ENCODE measurements at places on chromosomes 5 and 9. TPM values are rescaled to one million over a fixed set of nuclear protein-coding genes. Genes with fewer than 3 reads are reported as not detected.
A peak's percentile ranks its signal among the peaks of the same experiment; 100 is the strongest.

DNA sequence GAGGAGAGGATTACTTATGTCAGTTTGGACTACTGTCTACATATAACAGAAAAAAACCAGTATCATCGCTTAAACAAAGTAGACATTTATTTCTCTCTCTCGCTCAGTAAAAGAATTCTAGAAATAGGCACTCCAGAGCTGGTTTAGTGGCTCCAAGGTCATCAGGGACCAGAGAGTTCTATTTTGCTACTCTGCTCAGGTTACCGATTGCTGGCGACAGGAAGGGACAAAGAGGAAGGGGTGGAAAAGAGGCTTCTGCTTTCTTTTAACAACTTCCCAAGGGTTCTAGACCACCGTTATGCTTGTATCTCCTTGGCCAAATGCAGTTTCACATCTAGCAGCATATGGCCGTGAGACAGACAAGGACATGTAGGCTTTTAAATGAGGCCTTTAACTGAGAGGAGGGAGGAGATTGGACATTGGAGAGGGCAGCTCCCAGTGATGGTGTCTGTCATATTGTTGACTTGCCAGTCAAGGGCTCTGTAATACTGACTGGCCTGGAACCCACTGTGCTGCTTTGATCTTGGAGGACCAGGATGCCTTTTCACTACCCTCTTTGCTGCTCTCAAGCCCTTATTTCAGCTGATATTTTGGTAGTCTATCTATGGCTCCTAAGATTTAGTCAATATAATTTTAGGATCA, 15.6 kb upstream of the DCP2 start:
- H3K27ac ChIP-seq: peak overlapping the region; percentile 63
- peaks cover 57% of the 10 kb centered on the region for H3K4me1 ChIP-seq
- no peaks in the 10 kb centered on the region for H3K36me3 ChIP-seq
- no peak for DNase-seq
- H3K4me3 ChIP-seq: no peak overlapping the region

- no peaks in the 10 kb centered on the region for H3K4me1 ChIP-seq
- no peak overlapping the region for H3K4me3 ChIP-seq
- no peaks in the 10 kb centered on the region for H3K27me3 ChIP-seq
Measured at GRCh38 chr9:95978106-95978505, 102.6 kb downstream of the ERCC6L2 start.

- H3K4me1 ChIP-seq: no peaks in the 10 kb centered on the region
- H3K27ac ChIP-seq: no peak overlapping the region
- no peak for DNase-seq
- no peaks in the 10 kb centered on the region for H3K27me3 ChIP-seq
- H3K4me3 ChIP-seq: no peak overlapping the region
Measured at GRCh38 chr5:52829664-52830063, 41.9 kb downstream of the ITGA1 start.

GRCh38 chr5:39209924-39210323, 9.4 kb downstream of the FYB1 start:
- no peaks in the 10 kb centered on the region for H3K36me3 ChIP-seq
- H3K27ac ChIP-seq: no peak overlapping the region
- no peak for DNase-seq
- H3K4me1 ChIP-seq: no peaks in the 10 kb centered on the region

GRCh38 chr5:107513337-107514085, 157.2 kb downstream of the EFNA5 start:
- DNase-seq: no peak
- H3K4me3 ChIP-seq: no peak overlapping the region
- H3K27ac ChIP-seq: no peak overlapping the region
- no peaks in the 10 kb centered on the region for H3K4me1 ChIP-seq

- no peak overlapping the region for H3K4me3 ChIP-seq
- no peaks in the 10 kb centered on the region for H3K36me3 ChIP-seq
- H3K4me1 ChIP-seq: no peaks in the 10 kb centered on the region
- no peak overlapping the region for H3K27ac ChIP-seq
Measured at GRCh38 chr5:30846171-30846570, 347.3 kb upstream of the CDH6 start.

DNA sequence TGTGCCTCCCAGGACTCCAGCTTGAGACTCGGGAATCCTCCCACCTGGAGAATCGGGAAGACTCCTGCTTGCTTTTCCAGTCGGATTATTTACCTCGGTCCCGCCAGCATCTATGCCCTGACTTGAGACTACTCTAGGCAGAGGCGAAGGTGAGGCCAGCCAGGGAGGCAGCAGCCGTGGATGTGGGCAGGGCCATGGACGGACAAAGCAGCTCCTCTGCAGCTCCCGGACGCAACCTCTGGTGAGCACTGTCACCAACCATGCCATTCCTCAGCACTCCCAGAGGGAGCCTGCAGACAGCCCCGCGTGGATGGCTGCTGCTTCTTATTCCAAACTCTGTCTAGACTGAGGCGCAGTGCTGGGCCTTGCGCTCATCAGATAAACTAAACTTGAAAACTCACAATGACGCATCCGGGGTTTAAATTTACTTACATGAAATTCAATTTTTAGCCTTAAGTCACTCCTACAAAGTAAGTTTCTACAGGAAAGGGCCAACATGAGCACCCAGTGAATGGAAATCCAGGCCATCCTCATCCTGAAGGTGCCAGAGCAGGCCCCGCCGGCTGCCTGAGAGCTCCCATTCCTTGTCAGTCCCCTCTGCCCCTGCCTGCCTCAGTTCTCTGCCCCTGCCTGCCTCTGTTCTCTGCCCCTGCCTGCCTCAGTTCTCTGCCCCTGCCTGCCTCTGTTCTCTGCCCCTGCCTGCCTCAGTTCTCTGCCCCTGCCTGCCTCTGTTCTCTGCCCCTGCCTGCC, 17.8 kb downstream of the MED10 start:
- no peaks in the 10 kb centered on the region for H3K36me3 ChIP-seq
- H3K4me1 ChIP-seq: no peaks in the 10 kb centered on the region
- H3K27me3 ChIP-seq: peaks cover 18% of the 10 kb centered on the region
- DNase-seq: no peak
- no peak overlapping the region for H3K27ac ChIP-seq
- no peak overlapping the region for H3K4me3 ChIP-seq

DNA sequence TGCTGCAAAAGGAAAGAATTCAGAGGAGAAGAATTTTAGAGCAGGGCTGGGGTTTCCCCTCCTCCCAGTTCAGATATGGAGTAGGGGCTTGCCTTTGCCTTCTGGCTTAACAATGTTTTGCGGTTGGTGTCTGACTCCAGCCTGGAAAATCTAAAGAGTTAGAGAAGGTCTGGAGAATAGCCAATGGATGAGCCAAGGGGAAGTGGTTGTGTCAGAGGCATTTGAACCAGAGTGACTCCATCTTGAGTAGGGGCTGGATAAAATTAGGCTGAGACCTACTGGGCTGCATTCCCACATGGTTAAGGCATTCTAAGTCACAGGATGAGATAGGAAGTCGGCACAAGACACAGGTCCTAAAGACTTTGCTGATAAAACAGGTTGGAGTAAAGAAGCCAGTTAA, 133.7 kb downstream of the DIRAS2 start:
- no peaks in the 10 kb centered on the region for H3K27me3 ChIP-seq
- no peak overlapping the region for H3K4me3 ChIP-seq
- H3K4me1 ChIP-seq: peaks cover 18% of the 10 kb centered on the region
- DNase-seq: no peak
- no peak overlapping the region for H3K27ac ChIP-seq
- H3K36me3 ChIP-seq: no peaks in the 10 kb centered on the region

GRCh38 chr5:17944046-17944445, 309.8 kb downstream of the TAF11L14 start:
- DNase-seq: no peak
- H3K36me3 ChIP-seq: no peaks in the 10 kb centered on the region
- no peaks in the 10 kb centered on the region for H3K4me1 ChIP-seq
- no peak overlapping the region for H3K4me3 ChIP-seq

DNA sequence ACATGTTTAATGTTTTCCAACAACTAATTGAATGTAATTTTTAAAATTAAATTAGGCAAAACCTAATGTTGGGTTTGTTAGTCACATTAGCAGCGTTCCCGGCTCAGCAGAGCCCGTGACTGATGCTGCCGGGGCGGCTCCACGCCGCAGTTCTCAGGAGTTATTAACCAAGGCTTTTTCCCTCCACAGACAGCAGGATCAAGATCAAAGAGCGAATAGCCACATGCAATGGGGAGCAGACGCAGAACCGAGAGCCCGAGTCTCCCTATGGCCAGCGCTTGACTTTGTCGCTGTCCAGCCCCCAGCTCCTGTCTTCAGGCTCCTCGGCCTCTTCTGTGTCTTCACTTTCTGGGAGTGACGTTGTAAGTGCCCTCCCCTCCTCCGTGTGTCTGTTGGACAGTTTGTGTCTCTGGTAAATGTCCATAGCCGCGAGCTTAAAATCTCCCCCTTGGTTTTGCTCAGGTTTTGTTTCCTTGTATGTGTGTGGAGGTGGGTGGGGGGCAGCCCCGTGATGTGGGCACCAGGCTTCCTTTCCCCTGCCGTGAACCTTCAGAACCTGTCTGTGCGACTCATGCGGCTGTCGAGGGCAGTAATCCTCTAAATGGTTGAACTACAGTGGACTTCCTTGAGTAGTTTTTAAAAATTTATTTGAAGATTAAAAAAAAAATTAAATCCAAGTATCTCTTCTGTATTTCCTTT, 37.1 kb downstream of the TENT4A start:
- no peak for DNase-seq
- H3K4me3 ChIP-seq: no peak overlapping the region
- peaks cover 63% of the 10 kb centered on the region for H3K36me3 ChIP-seq
- H3K27ac ChIP-seq: no peak overlapping the region
- no peaks in the 10 kb centered on the region for H3K27me3 ChIP-seq

DNA sequence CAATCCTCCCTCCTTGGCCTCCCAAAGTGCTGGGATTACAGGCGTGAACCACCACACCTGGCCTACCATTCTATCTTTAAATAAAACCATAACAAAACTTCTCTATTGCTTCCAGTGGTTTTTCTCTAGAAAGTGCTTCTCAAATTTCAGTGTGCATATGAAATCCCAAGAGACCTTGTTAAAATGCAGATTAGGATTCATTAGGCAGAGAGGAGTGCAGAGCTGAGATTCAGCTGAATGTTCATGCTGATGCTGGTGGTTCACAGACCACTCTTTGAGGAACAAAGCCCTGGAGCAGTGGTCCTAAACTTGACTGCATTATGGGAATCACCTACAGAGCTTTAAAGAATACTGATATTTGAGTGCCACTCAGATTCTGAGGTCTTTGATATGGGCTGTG, 28.2 kb downstream of the CARD6 start:
- no peaks in the 10 kb centered on the region for H3K27me3 ChIP-seq
- H3K36me3 ChIP-seq: no peaks in the 10 kb centered on the region
- DNase-seq: no peak
- 0 out of 2 replicates have a peak, but pooled peaks cover 6% of the 10 kb centered on the region for H3K4me1 ChIP-seq

DNA sequence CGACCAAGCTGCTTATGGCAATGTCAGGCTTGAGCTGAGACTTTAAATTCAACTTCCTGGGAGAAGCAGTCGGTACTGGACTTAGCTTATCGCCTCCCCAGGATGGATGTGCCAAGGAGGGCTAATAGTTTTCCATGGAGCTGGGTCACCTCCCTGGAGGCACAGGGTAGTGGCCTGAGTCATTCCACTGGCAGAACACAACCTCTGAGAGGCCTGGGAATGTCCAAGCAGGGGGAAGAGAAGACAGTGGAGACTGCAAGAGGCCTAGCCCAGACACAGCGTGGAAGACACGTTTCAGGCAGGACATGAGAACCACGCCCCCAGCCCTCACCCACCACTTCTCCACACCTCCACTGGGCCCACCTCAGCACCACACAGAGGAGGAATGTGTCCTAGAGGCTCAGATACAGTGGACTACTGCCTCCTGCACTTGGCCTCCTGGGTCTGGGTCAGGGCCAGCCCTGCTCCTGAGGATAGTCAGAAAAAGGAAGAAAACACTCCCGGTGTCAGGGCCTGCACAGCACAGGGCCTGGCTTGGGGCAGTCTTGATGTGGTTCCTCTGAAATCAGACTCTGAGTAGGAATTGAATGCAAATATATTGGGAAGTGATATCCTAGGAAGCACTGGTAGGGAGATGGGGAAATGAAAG, 171.8 kb downstream of the FSTL4 start:
- H3K4me3 ChIP-seq: no peak overlapping the region
- no peak overlapping the region for H3K27ac ChIP-seq
- H3K4me1 ChIP-seq: peaks cover 10% of the 10 kb centered on the region
- no peaks in the 10 kb centered on the region for H3K36me3 ChIP-seq
- no peak for DNase-seq

DNA sequence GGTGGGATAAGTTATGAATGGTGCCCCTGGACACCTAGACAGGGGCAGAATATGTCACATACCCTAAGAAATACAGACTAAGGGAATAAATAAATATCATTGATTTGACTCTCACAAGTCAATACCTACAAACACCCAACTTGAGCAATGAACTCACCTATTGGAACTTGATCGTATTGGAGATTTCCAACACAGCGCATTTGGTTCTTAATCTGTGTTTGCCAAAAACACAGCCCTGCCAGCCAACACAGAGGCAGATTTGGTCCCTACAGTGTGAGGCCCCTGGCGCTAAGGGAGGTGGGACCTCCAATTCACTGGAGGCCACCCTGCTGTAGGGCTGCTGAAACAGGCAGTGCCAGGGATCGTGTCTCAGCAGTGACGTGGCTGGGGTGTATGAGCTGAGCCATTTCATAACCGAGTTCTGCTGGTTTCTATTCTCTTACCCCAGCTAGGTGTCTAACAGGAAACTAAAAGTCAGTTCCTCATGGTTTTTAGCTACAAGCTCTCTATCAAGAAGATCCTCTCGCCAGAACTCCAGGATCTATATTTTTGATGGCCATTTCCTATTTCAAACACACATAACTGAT, 84.5 kb downstream of the SLC1A1 start:
- H3K4me1 ChIP-seq: no peaks in the 10 kb centered on the region
- no peak overlapping the region for H3K27ac ChIP-seq
- no peaks in the 10 kb centered on the region for H3K27me3 ChIP-seq

CCNJL gene
- total RNA-seq: 33.9 TPM

COL5A1 gene
- 15.2 TPM for total RNA-seq

F12 gene
- 14.5 TPM for total RNA-seq

PCDHGA6 gene
- total RNA-seq: 0.17 TPM

SAP30L gene
- total RNA-seq: 53.0 TPM

RASEF gene
- total RNA-seq: 12.8 TPM

SPINK1 gene
- not detected for total RNA-seq

LHX3 gene
- 0.22 TPM for total RNA-seq

Measured in PC-9 (cell line).